ENCODE measurements at places on chromosomes 12 and 14.

GRCh38 chr12:119673634-119674033, 5.7 kb downstream of the PRKAB1 start:
- DNase-seq: no peak

DNA sequence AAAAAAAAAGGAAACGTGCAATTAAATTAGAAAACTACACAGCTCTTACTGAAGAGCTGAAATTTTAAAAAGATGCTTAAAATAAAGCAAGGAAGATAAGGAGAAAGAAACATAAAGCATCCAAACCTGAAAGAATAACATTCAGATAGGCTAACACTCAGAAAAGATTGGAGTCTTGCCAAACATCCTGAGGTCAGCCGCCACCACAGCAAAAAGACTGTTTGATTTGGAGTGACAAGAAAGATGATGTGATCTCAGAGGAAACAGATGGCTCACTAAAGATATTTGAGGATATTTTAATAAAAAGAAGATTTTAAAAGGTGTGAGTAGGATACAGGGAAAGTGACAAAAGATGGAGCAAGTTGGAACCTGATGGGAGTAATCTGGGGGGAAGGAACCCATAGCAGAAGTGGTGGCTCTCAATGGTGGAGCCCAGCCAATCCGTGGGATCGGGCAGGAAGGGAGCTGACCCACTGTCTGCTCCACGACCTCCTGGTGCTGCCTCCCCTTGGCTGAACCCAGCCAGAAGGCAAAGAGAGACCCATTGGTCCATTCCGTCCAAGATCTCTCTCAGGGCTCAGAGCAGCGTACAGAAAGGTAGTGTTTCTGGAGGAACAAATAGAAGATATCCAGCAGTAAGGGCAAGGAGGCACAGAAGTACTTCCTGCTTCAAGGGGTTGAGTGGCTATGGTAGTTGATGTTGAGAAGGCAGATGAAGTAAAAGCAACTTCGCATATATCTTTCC, 469.6 kb downstream of the RGS6 start:
- no peak for DNase-seq

DNA sequence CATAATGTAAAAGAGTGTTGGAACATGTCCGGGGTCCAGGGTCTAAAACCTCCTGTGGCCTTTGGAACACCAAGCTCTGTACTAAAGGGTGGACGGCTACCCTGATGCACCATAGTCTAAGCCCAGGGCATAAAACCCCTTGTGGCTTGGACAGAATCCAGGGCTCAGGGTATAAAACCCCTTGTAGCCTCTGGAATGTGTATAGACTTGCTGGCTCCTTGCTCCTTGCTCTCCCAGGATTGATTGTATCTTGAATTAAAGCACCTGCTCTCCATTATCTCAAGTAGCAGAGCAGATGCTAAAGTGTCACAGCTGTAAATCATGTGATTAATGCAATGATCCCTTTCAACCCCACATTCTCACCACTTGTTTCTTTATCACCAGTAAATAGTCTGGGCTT, 556.5 kb downstream of the LRFN5 start:
- DNase-seq: no peak

DNA sequence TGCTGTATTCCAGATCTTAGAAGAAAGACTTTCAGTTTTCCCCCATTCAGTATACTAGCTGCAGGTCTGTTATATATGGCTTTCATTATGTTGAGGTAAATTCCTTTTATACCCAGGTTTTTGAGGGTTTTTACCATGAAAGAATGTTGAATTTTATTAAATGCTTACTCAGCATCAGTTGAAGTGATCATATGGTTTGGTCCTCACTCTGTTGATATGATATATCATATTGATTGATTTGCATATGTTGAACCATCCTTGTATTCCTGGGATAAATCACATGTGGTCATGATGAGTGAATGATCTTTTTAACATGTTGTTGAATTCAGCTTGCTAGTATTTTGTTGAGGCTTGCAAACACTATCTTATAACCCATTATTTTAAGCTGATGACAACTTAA, 96.7 kb downstream of the TRMT5 start:
- no peak for DNase-seq

- DNase-seq: no peak
These were observed 284.2 kb upstream of the CAND1 start for GRCh38 chr12:66984962-66985361.

DNA sequence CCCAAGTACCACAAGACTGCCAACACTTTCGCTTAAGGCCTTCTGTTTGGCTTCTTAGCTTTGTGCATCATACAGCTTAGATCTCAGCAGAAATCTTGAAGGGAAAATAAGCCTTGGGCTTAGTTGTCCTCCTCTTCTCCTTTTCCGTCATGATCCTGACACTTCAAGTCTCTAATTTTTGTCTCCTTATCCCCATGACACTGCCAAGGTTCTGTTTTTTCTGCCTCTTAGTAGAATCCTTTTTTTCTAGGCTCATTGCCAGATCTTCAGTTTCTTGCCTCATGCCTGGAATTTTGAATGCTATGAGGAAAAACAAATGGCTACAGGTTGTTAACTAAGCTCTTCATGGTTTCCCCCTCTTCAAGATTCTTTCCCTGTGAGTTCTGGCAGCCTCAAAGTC, 450.4 kb downstream of the LRFN5 start:
- no peak for DNase-seq

DNA sequence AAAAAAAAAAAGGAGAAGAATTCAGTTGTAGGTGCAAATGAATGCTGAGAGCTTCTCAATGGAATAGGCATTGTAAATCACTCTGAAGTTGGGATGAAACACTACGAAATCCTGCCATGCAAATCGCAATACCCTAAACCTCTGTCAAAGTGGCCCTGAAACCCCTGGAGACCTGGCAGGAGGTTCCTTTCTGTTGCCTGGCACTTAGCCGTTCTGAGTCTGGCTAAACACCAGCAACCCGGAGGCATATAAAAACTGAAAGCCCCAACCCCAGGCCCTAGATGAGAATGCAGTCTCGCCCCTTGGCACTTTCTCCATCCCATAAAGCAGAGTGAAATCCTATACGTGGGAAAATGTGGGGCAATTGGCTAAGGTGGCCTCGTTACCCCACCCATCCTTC, 151.5 kb upstream of the PARP11 start:
- no peak for DNase-seq

DNA sequence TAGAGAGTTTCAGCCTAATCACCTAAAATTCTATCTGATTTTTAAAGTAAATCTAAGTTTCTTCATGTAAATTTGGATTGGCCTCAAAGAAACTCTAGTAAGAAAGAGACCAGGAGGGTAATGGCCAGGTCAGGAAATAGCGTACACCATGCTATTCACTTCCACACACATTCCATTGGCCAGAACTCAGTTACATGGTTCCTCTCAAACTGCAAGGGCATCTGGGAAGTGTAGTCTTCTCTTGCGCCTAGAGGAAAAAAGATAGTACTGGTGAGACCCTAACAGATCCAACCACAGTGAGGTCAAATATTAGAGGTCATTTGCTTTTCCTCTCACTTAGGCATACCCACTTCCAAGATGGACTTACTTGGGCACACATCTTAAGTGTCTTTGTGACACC, 39.1 kb downstream of the MBIP start:
- DNase-seq: no peak

DNA sequence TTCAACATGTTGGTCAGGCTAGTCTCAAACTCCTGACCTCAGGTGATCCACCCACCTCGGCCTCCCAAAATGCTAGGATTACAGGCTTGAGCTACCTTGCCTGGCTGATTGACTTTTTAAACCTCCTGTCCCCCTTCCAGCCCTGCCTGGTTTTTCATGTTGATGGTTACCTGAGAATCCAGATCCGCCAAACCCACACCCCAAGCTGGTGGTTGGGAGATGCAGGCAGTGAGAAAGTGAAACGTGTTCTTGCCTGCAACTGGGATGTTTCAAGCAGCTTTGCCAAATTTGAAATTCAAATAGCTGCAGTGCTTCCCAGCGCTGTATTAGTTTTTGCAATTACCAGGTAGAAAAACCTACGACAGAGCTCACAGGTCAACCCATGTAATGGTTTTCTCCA, 238.3 kb upstream of the PWP1 start:
- no peak for DNase-seq

GRCh38 chr12:15962760-15963159, 51.6 kb downstream of the DERA start:
- DNase-seq: no peak

DNA sequence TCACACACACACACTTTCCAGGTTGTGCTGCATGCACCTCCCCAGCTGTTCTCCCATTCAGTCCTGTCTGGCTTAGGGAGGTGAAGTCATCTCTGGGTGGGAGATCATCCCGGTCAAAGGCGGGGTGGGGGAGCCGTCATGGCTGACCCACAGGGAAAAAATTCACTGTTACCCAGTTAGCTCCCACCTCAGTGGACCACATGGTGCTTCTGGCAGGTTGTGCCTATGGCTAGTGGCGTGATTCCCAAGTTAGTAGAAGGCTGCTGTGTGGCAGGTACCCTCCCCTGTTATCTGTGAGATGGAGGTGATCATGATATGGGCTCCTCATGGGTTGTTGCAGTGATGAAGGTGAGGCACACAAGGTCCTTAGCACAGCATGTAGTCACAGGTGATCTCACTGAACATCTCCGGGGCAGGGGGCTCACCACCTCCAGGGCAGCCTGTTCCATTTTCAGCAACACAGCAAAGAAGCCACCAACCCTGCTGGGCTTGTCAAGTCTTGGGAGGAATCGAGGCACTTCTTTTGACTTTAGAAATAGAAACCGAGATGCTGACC, 154.9 kb upstream of the CCND2 start:
- no peak for DNase-seq

- no peak for DNase-seq
These were observed 58.8 kb downstream of the PELI2 start for GRCh38 chr14:56177036-56177435.

GRCh38 chr14:33271891-33272290, 333.2 kb downstream of the NPAS3 start:
- DNase-seq: no peak

- DNase-seq: no peak
These were observed 47.3 kb downstream of the KDM2B start for GRCh38 chr12:121533394-121534090.

DNA sequence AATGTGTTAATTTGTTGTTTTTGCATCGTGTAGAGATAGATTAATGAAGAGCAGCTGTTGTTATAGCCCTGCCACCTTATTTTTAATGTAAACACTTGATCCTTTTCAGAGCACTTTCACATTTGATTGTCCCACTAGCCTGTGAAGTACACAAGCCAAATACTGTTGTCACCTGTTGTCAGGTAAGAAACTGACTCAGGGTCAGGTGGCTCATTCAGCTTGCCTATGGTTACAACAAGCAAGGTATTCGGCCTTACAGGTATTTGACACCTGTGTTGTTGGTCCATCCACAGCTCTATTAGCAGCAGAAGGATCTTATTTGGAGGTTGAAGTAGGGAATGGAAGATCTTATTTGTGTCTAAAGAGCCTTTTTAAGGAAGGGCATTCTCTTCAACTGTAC, 108.9 kb downstream of the GPR135 start:
- DNase-seq: no peak

GRCh38 chr12:64679487-64680001, 69.2 kb downstream of the RASSF3 start:
- peak; percentile 55 for DNase-seq

GRCh38 chr12:47982770-47983169, 19.4 kb downstream of the TMEM106C start:
- no peak for DNase-seq

DNA sequence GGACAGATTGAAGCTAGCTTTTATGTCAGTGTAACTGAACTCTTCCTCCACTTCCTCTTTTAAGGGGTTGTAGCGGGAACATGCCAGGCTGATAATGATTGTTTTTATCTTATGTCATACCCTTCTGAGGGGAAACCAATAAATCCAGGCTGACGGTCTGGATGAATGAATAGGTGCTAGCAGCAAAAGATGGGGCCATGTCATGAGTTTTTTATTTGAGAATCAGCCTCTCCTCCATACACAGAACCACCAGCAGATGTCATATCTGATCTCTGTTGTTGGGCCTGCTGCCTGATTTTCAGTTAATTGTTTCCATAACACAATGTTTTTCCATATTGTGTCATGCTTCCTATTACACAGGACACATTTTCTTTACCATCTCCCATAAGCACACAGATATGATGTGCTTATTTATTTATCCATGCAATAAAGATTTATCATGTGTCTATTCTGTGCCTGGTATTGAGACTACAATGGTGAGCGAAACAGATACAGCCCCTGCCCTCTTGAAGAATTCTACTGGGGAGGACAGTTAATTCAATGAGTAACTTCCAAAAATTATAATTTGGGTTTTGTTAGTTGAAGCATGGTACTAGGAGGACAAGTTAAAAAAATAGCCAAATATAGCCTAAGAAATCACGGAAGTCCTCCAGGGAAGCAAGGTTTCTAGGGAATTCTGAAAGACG, 33.6 kb upstream of the CRY1 start:
- no peak for DNase-seq

- no peak for DNase-seq
These were observed 111.2 kb downstream of the MYRFL start for GRCh38 chr12:69936214-69936731.

GRCh38 chr12:58858030-58858429, 62.3 kb downstream of the LRIG3 start:
- DNase-seq: no peak

GRCh38 chr12:124184456-124184855, 110.4 kb upstream of the RFLNA start:
- DNase-seq: no peak

Measured in H54 (cell line).